Stimulated activated CD8-positive, alpha-beta memory T cell treated with anti-CD3 and anti-CD28 coated beads, Interleukin-4, amount 100 ng/mL, for 1 hour (primary cell): ENCODE measurements at places on chromosomes 12 and 14.

- no peak for DNase-seq
Measured at GRCh38 chr14:101234244-101234937, 326.9 kb upstream of the DIO3 start.

GRCh38 chr12:14710632-14711320, 14.4 kb upstream of the GUCY2C start:
- DNase-seq, result no peak

- DNase-seq, result no peak
Measured at GRCh38 chr14:95440496-95440895, 76.0 kb downstream of the SYNE3 start.

DNA sequence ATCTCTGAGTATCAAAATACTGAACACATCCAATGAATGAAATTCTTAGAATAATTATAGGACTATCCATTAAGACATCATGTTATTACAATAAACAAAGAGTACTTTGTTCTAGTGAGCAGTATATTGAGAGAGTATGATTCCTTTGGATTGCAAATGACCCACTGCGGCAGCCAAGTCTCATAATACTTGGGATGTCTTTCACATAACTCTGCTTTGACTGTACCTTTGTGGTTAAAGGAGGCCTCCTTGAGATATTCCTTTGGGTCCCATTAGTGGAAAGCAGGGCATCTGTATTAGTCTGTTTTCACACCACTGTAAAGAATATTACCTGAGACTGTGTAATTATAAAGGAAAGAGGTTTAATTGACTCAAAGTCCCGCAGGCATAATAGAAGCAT, 593.8 kb downstream of the TRHDE start:
- DNase-seq, result no peak

DNA sequence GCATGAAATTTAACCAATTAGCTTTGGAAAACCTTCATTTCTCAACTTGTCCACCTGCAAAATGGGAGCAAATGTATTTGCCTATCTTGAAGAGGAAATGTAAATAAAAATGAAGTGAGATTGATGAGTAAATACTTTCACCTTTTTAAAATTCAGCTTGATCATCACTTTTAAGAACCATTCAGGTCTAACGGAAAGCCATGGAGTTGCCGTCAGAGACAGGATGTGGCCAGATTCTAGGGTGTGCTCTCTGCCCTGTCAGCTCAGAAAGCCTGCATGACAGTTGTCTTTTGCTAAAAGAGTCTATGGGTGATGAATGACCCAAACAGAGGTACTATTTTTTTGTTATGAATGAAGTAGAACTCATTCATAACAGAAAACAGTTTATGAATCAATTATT, 104.3 kb upstream of the SLC35F4 start:
- no peak for DNase-seq

- no peak for DNase-seq
Measured at GRCh38 chr12:26226122-26226521, 30.7 kb downstream of the SSPN start.

GRCh38 chr12:57223191-57224165, 6.0 kb upstream of the SHMT2 start:
- no peak for DNase-seq

GRCh38 chr14:71625175-71625574, 307.1 kb upstream of the RGS6 start:
- no peak for DNase-seq

GRCh38 chr12:88994971-88995370, 357.3 kb downstream of the DUSP6 start:
- DNase-seq, result no peak

DNA sequence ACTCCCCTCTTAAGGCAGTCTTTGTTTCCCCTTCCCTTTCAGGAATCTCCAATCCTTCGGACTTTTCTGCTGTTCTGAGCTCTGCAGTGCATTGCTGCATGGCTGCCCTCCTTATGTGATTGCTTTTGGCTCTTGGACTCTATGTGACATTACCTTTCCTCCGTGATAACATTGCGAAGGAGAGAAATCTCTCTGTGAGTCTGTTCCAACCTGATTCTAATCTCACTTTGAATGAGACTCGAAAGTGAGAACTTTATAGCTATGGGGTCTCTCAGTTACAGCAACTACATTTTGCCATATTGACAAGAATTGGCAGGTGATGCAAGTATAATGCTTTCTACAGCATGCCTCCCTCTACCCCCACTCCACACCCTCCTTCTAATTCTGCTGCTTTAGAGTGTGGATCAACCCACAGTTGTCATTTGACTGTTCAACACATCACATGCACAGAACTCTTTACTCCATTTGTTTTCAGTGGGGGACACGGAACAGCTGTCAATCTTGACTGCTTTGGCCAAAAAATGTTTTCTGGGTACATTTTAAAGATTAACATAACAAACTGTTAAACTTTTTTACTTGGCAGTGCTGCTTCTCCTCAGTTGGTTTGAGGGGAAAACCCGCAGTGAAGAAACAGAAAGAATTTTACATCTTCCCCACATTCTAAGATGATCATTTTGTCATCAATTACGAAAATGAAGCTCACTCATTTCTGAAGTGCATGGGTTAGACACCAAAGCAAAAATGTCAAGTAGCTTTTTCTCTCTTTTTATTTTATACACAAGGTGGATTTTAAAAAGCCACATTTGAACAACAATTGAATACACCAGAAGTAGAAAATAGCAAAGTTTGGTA, 125.5 kb upstream of the RMST start:
- no peak for DNase-seq

GRCh38 chr12:32196250-32197198, 89.9 kb downstream of the BICD1 start:
- DNase-seq, result no peak

- DNase-seq, result no peak
Measured at GRCh38 chr14:100388103-100389054, 65.2 kb downstream of the SLC25A47 start.

- no peak for DNase-seq
Measured at GRCh38 chr14:43116341-43116740, 1390.7 kb downstream of the FSCB start.

DNA sequence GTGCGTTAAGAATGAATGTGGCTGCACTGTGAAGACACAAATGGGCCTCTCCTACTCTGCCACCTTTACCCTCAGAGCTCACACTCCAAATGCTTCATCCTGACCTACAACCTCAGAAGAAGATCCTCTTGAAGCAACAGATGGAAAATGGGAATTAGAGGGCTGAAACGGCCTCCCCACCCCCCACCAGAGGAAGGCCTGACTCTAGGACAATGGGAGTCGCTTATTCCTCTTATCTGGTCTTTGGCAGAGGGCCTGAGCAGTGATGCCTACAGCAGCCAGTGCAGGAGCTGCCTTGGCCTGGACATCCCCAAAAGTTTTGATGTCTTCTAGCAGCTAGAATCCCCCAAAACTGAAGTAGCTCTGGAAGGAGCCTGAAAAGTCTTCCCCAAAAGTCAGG, 29.2 kb downstream of the BTBD7 start:
- no peak for DNase-seq

- no peak for DNase-seq
Measured at GRCh38 chr14:64038841-64039542, 186.2 kb downstream of the SYNE2 start.

DNA sequence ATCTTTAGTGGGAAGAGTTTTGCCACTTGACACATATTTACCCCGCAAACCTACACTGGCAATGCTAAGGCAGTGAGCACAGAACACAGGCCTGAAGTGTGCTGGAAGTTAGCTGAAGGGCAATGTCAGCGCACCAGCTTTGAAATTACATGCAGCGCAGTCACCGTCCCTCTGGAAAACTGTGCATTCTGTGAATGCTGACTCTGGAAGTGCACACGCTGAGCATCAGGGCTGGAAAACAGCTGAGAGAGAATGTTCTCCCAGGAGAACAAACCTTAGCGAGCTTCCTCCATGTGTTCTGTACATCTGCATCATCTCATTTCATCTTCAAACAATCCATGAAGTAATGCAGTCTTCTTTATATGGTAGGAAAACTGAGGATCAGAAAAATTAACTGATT, 448.2 kb downstream of the NRXN3 start:
- DNase-seq, result no peak

GRCh38 chr12:113222730-113223531, 1.7 kb downstream of the TPCN1 start:
- DNase-seq, result no peak

DNA sequence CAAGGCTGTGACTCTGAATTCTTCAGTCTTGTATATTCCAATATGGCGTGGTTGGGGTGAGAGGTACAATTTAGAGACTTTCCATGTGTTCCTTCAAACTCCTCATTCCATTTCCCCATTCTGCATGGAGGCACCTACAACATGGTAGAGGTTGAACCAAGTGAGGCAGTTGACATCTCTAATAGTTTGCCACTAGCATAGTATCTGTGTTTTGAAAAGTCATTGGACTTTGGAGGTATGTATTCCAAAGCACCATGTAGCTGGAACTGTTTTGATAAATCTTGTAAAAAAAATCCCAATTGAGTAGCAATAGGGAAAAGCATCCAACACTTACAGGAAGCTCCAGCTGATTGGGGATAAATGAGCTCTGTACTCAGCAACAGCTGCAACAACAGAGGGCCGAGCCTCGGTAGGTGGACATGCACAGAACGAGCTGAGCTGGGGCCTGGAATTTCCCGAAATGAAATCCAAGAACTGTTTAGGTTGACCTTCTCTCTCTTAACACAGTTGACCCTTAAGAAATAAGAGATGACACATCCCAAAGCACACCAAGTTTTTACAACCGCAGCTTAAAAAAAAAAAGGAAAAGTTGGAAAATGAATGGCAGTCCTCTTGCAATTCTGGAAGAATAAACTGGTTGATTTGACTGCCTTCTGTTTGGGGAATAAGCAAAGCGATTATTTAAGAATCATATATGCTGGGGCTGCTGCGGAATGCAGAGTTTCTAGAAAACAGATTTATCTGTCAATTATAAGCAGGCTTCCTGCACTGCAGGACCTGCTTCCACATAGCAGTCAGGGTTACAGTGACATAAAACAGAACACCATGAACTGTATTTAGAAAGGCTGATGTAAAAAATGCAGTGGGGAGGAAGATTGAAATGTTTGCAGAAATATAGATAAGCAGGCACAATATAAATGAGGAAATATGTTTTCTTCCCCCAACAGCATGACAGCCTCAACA, 194.6 kb upstream of the KRR1 start:
- DNase-seq, result no peak

DNA sequence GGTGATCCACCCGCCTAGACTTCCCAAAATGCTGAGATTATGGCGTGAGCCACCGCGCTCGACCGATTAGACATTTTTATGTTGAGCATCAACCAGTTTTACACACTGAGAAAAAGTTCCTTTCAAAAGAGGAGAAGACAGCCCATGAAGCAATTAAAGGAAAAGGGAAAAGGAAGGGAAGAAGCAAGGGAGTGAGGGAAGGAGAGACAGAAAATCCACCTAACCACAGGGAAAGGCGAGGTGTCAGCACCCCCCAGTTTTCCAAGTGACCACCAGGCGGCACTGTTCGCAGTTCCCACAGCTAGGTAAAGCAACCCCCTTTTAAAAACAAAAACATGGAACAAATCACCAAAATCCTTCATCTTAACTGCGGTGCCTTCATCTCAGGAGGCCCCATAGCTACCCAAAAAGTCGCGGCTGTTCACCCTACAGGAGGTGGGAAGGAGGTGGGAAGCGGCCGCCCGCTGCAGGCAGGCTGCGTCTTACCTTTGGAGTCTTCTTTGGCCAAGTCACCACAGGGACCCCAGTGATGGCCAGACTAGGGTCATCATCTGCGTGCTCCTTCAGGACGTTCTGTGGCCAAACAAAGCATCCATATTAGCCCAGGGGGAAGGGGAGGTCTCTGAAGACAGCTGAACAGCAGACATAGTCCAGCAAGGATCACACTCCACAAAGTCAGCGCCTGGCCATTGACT, 86.6 kb downstream of the KDM2B start:
- DNase-seq, result peak; percentile 21

GRCh38 chr14:60561845-60562746, 53.1 kb downstream of the SIX6 start:
- no peak for DNase-seq
